T-helper 9 cell (primary cell): ENCODE measurements at places on chromosomes 7 and 10.

- no peak for DNase-seq
These were observed 618.4 kb upstream of the NRP1 start for GRCh38 chr10:33952692-33953360.

GRCh38 chr7:134902058-134902457 is 84.2 kb upstream of the AGBL3 start:
- no peak for DNase-seq

GRCh38 chr7:99784007-99784406 is at the start of gene CYP3A4:
Gene CYP3A4, minus strand, starts transcription at chr7:99784184. Its CDS starts 103 bp downstream, at chr7:99784081.
- no peak for DNase-seq

- no peak for DNase-seq
These were observed 4.7 kb downstream of the ZNF786 start for GRCh38 chr7:149085866-149086265.

DNA sequence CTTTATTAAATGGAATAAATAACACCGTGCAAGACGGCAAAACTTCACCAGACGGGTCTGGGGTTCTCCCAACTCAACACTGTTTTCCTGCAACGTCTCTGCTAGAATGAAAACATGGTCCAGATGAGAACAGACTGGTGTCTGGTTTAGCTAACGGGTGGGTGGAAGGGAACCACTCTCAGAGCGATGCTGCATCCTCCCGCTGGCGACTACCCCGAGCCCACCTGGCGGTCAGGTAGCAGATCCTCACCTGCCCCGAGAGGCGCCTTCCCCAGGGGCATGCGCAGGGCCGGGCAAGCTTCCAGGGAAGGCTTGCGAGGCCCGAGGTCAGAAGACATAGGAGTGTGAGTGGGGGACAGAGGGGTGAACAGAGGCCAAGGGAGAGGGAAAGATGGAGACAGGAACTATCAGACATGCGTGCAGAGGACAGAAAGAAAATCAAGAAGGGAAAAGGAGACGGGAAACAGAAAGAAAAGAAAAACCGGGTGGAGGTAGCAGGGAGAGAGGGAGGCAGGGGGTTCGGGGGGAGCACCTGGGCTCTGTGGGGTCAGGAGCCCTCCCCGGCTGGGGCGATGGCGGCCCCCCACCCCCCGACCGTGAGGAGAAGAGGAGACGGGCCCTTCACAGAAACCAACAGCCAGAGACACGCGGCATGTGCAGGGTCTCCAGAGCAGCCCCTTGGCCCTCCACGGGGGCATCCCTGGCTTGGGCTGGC is 222.0 kb downstream of the MAD1L1 start:
- no peak for DNase-seq

GRCh38 chr7:138929969-138930368 is 51.2 kb downstream of the KIAA1549 start:
- no peak for DNase-seq

- DNase-seq: no peak
These were observed 39.5 kb downstream of the FAM53B start for GRCh38 chr10:124704428-124705380.

DNA sequence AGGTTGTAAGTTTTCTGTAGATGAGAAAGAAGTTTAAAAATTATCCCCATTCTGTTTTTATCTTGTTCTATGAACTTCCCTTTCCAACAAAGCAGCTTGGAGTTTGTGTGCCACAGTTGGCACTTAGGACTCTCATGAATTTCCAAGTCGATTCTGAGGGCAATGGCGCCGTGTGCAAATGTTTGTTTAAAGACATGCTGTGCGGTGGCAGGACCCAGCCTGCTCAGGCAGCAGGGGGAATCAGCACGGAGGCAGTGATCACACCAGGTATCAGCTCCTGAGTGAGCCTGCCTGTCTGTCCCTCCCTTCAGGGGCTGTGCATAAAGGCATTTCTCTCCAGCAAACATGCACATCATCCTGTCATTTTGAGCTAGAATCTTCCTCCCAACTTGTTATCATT is 109.8 kb upstream of the WDR11 start:
- DNase-seq: no peak

DNA sequence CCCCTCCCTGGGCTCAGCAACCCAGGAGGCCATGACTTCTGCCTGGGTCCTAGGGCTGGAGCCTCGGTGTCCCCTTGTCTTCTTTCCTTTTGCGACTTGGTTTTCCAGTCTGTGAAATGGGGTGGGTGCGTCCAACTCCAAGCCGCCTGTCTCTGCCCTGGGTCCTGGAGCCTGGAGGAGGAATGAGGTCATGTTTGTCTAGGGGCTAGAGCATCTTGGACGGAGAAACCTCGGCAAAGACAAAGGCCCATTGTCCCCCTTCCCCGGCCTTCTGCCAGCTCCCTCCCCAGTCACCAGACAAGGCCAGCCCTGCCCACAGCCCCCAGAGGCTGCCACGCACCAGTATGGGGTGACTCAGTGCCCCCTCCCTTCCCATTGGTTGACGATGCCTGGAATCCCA is 39.8 kb upstream of the ELN start:
- DNase-seq: no peak

GRCh38 chr7:108511939-108512338 is 14.0 kb downstream of the PNPLA8 start:
- DNase-seq: no peak

DNA sequence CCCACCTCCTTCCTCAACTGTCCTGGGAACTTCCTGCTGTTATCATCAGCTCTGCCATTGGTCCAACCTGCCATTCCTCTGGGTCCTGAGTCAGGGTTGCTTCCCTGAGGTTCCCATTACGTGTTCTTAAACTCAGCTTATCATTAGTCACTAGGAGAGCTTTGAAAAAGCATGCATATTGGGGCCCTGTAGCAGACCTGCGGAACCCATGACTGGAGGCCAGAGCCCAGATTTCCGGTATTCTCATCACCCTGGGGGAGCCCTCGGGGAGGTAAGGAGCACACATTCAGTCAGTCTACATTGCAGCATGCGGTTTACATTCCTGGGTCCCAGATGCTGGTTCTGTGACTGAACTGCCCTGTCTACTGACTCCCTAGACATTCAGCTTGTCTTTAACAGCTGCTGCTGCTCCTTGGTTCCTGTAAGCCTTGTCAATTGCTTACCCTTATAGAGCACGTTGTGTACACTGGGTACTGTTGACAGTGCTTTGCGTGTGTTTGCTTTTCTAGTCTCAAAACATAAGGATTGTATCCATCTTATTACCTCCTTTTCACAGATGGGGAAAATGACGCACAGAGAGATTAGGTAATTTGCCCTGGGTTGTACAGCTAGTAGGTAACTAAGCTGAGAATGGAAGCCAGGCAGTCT is 12.8 kb downstream of the CDHR3 start:
- no peak for DNase-seq

DNA sequence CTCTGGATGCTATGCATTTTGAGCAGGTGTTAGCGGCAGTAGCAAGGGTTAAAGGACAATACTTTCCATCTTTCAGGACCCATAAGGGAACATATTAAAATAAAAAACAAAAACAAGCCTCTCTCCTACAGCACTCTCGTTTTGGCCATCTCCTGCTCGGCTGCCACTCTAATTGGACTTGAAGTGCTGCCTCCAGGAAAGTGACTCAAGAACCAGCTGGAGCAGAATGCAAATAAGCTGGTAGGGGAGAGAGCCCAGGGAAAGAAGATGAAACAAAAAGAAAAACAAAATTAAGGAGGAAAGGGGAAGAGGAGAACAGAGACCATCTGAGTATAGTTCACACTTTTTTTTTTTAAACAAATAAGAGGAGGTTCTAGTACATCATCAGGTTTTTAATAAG is 65.6 kb downstream of the HBP1 start:
- no peak for DNase-seq

GRCh38 chr10:84530724-84531325 is 202.4 kb downstream of the CCSER2 start:
- DNase-seq: no peak

- DNase-seq: no peak
These were observed 14.7 kb downstream of the NEUROG3 start for GRCh38 chr10:69558559-69558958.

- DNase-seq: no peak
These were observed 178.9 kb downstream of the ADK start for GRCh38 chr10:74329873-74330272.

- DNase-seq: no peak
These were observed 167.7 kb downstream of the MAGI2 start for GRCh38 chr7:79285756-79286155.

DNA sequence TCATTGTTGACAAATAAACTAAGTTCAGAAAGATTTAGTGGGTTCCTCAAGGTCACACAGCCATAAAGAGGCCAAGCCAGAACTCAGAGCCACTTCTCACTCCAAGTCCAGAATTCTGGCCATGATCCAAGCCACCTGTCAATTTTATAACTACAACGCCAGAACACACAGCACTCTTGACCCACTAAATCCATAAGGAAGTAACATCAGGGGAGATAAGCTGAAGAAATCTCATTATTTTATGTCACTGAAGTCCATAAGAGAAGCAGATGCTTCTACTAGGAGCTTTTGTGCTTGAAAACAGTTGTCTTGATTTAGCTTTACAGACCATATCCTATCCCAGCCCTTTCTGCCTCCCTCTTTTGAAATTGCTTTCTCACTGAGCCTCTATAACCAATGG is 15.9 kb downstream of the ADAM12 start:
- DNase-seq: no peak

GRCh38 chr7:140619176-140619575 is 21.4 kb downstream of the DENND2A start:
- DNase-seq: no peak

DNA sequence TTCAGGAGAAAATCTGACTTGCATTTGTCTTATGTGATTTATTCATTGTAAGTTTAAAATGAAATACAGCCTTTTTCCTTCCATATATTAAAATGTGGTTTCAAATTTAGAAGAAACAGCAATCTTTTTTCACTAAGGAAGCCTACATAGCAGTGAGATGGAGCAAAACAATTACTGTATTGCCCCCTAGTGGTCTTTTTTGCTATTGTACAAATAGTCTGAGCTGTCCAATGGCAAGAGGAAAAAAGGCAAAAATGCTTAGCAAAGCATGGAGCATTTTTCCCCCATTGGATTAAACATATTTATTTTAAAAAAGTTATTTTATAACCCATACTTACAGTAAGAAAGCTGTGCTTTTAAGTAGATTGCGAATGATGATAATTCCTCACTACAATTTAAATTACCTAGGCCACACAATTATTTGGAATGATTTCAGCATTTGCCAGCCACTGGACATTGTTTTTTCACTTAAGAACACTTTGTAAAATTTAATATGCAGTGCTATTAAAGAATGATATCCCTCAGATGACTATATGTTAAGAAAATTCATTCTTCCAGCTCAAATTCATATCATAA is 119.5 kb downstream of the CPED1 start:
- DNase-seq: no peak

- DNase-seq: no peak
These were observed 47.7 kb downstream of the ZCCHC24 start for GRCh38 chr10:79397575-79398303.

DNA sequence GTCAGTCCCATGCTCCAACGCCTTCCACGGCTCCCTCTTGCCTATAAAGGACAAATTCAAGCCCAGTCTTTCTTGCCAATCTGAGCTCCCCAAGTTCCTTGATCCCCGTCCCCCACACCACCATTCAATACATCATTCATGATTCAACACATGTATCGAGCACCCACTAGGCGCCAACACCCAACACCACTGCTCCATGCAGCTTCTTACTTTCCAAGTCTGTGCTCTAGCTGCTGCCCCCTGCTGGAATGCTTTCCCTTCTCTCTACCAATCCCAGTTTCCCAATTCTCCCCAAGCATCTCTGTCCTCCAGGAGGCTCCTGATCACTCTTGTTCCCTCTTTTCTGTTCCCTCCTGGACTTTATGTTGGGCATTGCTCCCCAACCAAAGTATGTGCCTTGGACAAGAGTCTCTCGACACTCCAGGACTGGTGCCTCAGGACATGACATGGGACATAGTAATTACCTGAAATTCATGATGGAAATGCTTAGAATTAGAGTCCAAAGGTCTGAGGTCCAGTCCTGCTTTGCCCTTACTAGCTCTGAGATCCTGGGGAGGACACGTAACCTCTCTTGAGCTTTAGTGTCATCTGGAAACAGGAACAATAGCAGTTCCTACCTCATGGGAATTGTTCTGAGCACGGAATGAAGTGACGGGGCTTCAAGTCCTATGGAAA is 172.7 kb downstream of the NEURL1 start:
- DNase-seq: no peak

- DNase-seq: no peak
These were observed 892.0 kb upstream of the AUTS2 start for GRCh38 chr7:68706291-68706690.

GRCh38 chr7:2641406-2642393 is 9.9 kb downstream of the TTYH3 start:
- no peak for DNase-seq

GRCh38 chr7:43697690-43698089 is 31.6 kb downstream of the COA1 start:
- DNase-seq: no peak

DNA sequence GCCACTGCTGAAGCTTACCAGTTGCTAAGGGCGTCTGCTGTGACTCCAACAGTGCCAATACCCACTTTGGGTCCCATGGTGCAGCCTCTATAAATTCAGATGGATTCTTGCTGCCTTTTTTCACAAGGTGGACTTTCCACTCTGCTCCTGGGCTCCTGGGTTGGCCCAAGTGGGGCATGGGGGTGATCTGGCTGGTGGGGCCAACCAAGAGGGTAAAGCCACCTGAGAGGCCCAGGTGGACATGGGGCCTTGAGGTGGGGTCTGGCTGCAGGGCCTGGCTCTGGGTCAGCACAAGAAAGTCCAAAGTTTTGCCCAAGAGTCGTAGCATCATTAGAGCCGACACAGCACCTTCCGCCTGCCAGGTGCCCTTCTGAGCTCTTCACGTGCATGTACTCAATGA is 105.2 kb upstream of the KDM7A start:
- DNase-seq: no peak

GRCh38 chr7:37546677-37547076 is 98.0 kb upstream of the ELMO1 start:
- no peak for DNase-seq

GRCh38 chr7:128073671-128074310 is 42.6 kb upstream of the LRRC4 start:
- no peak for DNase-seq
